Activated CD8-positive, alpha-beta memory T cell treated with anti-CD3 and anti-CD28 coated beads for 24 hours (primary cell): ENCODE measurements at places on chromosomes 6 and 20.
A peak's percentile ranks its signal among the peaks of the same experiment; 100 is the strongest.

GRCh38 chr6:168804331-168804730 is 363.3 kb downstream of the SMOC2 start:
- DNase-seq, result no peak

GRCh38 chr20:25254571-25254970 is 6.7 kb downstream of the PYGB start:
- peak; percentile 3 for DNase-seq

GRCh38 chr20:36312724-36313441 is 6.7 kb downstream of the DLGAP4 start:
- peak; percentile 19 for DNase-seq

- no peak for DNase-seq
Measured at GRCh38 chr20:20970841-20971240, 135.3 kb downstream of the LINC00237 start.

GRCh38 chr20:6718662-6719368 is 48.7 kb upstream of the BMP2 start:
- DNase-seq, result no peak

DNA sequence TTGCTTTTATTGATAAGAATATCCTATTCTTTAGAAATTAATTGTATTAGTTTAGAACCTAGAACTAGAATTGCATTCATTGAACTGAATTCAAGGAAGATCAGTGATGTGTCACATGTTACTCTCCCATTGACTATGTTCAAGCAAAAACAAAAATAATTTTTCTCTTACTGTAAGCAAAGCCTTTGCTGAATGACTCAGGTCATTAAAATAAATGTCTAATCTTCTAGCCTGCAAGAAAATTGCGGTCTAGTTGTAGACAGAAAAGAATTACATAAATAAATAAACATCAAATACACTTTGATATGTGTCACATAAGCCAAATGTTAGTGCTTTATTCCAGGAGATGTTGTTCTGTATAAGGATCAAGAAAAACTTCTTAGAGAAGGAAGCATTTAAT is 387.9 kb downstream of the ADGRB3 start:
- no peak for DNase-seq

DNA sequence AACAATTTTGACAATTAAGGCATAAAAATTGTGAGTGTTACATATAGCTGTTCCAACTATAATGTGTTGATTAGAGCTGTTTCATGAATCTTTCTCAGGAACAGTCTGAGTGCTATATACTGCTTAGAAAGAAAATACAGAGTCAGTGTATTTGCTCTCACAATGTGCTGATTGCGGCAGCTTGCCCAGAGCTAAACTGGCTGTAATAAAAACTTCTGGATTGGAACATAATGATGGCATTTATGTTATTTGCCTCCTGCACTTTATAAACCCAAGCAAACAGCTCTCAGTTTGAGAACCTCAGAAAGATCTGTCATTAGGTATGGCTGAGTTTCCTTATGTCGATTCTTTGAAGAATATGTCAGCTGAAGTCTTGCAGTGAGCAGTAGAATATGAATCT is 29.5 kb downstream of the FLRT3 start:
- no peak for DNase-seq

DNA sequence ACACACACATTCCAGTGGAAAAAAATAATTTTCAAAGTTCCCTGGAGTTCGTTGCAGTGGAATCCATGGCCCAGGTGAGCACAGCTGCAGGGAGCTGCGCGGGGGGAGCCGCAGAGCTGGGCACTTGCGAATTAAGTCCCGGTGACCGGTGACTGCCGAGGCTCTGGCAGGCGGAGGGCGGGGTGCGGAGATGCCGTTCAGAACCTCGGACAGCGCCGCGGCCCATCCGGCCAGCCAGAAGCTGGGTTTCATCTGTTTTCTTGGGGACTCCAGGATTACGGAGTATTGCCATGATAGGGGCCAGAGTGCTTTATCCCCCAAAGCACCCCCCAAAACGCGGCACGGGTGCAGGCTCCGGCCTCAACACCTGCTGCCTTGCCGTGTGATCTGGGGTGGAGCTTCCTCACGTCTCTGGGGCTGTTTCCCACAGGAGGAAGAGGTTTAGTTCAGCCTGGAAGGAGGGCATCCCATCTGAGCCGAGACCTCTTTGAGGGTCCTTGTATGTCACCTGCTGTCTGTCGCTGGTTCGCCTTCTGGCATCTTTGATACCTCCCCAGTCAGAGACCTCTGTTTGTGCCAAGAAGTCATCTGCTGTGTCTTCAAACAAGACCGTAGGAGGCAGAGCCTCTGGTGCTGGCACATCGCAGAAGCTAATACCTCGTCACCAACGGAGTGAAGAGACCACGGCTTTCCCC is 99.4 kb downstream of the YTHDF1 start:
- no peak for DNase-seq

- DNase-seq, result no peak
Measured at GRCh38 chr6:98931696-98932095, 16.1 kb downstream of the FBXL4 start.

DNA sequence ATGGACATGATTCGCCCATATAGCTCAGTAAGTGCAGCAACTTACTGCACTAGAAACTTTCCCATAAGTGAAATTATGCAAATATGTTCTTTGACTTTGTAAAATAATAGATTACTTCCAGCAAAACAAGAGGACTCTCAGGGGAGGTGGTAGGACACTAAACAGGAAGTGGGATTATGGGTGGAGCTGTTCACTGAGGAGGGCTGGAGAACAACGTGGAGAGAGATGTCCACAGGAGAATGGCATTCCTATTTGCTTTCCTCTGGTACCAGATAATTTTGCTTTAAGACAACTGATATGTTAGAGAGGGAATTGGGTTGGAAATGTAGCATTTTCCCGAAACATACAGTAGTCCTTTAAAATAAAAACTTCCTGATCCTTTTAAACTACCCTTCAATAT is 3.7 kb downstream of the TPD52L1 start:
- no peak for DNase-seq

GRCh38 chr6:43657221-43657802 is 12.5 kb downstream of the RSPH9 start:
- no peak for DNase-seq

DNA sequence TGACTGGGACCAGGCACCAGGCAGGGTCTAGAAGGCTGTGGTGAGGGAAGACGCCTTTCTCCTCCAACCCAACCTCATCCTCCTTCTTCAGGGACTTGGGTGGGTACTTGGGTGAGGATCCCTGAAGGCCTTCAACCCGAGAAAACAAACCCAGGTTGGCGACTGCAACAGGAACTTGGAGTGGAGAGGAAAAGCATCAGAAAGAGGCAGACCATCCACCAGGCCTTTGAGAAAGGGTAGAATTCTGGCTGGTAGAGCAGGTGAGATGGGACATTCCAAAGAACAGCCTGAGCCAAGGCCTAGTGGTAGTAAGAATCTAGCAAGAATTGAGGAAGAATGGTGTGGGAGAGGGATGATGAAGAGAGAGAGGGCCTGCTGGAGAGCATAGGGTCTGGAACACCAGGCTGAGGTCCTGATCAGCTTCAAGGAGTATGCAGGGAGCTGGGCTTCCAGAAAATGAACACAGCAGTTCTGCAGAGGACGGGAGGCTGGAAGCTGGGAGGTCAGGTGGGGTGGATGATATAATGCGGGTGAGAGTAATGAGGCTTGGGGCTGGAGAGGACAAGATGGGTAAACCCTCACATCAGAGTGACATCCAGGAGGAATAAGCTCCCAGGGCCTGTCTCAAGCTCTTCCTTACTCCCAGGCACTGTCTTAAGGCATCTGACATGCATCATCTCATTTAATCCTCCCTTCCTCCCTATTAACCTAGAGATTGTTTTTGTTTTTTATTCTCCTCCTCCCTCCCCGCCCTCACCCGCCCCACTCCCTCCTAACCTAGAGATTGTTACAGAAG is 45.2 kb upstream of the TTPAL start:
- no peak for DNase-seq

DNA sequence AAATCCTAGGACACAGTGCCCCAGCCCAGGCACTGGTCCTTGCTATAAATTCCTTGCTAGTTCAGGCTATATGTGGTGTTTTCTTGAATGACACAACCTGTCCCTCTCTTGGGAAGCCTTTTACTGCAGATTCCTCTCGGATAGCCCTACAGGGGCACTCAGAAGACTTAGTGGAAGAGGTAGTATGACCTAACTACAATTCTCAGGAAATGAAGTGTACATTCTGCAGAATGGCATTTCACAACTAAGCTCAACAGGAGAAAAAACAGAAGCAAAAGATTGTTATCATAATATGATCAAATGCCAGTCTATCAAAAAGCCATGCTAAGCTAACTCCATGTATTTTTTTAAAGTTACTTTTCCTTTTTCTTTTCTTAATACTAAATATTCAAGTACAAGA is 66.3 kb upstream of the FBXL4 start:
- DNase-seq, result no peak

GRCh38 chr20:57272883-57273535 is 6.6 kb upstream of the BMP7 start:
- no peak for DNase-seq

DNA sequence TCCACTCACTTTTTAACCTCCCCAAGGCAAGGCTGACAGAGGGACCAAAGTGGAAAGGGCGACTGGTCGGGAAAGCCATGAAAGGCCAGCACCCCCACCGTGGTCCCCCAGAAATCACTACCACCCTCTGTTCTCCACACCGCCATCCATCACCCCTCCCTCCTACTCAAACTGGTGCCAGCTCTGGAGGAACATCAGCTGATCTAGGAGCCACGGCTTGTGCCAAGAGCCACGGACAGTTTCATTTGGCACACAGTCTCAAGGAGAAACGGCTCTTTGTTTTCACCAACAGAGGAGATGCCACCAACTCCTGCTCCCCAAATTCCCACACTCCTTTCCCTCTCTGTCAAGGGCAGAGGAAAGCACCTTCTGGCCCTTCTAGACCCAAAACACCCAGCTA is 26.0 kb downstream of the TBC1D7 start:
- no peak for DNase-seq

- peak; percentile 63 for DNase-seq
Measured at GRCh38 chr6:108113557-108114519, 39.3 kb upstream of the OSTM1 start.
